ENCODE measurements at places on chromosomes 6 and 20. TPM values are rescaled to one million over a fixed set of nuclear protein-coding genes. Genes with fewer than 3 reads are reported as not detected.

DNA sequence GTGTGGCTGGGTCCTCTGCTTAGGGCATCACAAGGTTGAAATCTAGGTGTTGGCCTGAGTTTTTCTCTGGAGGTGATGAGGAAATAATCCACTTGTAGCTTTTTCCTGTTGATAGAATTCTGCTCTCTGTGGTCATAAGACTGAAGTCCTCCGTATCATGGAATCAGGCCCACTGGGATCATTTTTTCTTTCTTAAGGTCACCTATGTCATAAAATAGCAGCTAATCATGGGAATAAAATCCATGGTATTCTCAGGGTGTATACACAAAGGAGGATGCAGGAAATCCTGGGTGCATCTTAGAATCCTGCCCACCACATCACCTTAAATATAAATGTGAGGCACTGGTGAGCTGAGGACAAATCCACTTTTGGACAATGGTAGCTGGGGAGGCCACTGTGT, 72.7 kb downstream of the PRDM1 start:
- no peak for DNase-seq

DNA sequence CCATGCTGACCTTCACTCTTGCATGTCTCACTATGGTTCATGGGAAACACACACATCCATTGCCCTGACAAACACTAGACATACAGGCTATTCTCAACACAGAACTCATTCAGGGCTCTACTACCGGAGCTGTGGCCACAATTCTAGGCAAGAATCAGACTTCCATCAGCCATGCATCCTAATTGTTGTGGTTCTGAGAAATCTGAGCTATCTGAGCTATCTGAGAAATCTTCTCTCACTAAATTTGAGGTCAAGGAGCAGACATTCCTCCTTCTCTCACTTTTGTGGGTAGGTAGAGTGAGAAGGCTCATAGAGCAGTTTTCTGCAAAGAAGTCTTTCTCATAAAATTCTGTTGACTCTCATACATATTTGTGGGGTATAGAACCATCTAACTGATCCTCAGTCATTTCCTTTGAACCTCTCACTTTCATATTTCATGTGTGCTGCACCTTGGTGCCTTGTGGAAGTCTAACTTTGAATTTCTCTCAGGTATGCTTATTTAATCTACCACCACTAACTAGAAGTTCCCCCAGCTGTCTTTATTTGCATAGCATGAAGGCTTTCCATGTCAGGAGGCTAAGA, 43.6 kb downstream of the ADGRF1 start:
- no peak for DNase-seq

Gene SLC17A1
- not detected for total RNA-seq

Gene FERMT1
- total RNA-seq = not detected

Gene DEFB121
- total RNA-seq = not detected
